ENCODE measurements at places on chromosomes 11 and 22.

- DNase-seq: no peak
Observed at GRCh38 chr22:42065438-42066125, 5.0 kb downstream of the NAGA start.

- no peak for DNase-seq
Observed at GRCh38 chr11:9073466-9074225, 17.8 kb downstream of the SCUBE2 start.

DNA sequence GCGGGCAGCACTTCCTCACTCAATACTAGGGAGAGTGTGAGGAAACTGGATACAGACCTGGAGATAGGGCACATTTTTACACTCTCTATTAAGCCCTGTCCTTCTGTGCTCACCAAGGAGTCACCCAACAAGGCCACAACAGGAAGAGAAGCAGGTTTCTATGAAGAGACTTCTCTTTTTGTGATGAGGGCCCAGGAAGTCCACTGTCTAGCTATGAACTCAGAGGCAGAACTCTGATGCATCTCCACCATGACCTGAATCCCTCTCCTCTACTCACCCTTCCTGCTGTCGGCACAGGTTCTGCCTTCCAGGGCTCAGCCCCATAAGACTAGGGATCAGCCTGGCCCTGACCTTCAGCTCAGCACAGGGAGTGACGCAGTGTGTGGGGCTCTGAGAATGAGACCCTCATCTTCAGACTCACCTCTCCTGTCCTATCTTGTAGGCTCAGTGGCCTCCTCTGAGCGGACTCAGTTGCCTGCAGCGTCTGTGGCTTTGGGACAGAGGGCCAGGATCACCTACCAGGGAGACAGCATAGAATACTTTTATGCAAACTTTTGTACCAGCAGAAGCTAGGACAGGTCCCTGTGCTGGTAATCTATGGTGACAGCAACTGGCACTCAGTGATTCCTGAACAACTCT, 49.3 kb upstream of the IGLL5 start:
- no peak for DNase-seq

- DNase-seq: no peak
Observed at GRCh38 chr11:58845386-58845785, 882 bp upstream of the GLYATL2 start.

GRCh38 chr11:124745835-124746620, 6.0 kb downstream of the VSIG2 start:
- no peak for DNase-seq

DNA sequence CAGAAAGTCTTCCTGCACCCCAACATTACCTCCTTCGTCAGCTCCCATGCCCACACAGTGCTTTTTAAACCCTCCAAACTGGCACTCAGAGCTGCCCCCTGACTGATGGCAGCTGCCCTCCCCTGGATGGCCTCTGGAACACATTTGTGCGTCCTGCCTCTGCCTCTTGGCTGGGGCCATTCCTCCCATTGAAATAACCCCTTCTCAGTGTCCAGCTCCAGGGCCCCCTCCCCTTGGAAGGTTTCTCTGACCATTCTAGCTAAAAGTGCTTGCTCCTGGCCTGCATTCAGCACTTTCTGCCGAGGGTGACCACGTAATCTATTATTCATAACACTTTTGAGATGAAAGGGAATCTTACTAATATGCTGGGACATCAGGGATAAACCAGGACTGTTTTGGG, 130.0 kb downstream of the PARVA start:
- no peak for DNase-seq

DNA sequence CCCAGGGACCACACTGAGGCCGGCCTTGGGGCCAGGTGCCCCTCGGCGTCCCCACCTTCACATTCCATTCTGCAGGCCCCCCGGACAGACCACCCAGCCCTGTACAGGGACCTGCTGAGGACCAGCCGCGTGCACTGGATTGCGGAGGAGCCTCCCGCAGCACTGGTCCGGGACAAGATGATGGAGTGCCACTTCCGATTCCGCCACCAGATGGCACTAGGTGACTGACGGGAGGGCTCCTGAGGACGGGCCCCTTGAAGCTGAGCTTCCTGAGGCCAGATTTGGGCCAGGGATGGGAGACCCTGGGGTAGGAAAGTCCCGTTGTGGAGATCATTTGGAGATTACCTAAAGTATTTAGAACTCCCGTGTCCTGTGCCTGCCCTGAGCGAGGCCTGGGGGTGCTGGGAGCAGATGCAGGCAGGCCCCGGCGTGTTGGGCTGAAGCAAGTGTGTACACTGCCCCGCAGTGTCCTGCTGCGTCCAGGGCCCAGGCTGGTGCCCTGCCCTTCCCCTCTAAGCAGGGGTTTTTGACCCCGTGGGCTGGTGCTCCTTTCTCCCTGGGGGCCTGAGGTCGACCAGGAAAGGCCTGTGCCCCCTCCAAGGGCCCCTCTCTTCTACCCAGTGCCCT, 20.0 kb downstream of the TRMU start:
- DNase-seq: no peak
